ENCODE measurements at places on chromosomes 2 and 18.

DNA sequence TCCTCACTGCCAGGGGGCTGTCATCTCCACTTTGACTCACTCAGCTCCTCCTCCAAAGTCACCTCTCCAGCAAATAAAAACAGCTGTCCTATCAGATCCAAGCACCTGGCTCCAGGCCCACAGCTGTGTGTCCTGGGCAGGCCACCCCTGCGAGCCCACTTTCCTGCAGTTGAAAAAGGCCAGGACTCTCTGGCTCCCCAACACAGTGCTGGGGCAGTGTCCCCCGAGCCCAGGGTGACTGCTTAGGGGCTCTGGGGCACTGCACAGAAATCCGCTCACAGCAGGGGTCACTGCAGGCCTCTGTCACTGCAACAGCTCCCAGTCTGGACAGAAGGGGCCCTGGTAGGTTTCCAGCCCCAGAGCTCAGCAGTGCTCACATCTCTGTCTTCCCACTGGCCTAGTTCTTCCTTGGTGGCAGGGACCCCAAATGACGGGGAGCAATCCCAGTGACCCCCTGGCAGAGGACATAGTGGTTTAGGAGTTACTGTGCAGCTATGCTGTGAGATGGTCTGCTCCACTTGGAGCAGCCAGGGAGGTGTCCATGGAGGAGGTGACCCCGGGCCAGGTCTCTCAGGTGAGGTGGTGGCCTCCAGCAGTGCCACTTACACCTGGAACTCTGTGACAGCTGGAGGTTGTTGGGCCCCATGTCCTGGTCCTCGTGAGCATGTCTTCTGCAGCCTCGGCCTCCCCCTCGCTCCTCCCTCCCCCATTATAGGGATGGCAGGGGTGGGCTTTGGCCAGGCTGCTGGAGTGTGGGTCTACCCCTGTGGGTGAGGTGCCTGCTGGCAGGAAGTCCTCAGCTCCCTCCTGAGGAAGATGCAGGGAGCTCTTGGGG is 35.5 kb downstream of the HS6ST1 start:
- no peak for DNase-seq

GRCh38 chr2:175446201-175446600 is 264.7 kb upstream of the ATP5MC3 start:
- DNase-seq = no peak

- no peak for DNase-seq
Measured at GRCh38 chr2:233428008-233428407, 73.7 kb downstream of the DGKD start.

GRCh38 chr18:47719096-47719780 is 211.2 kb downstream of the SMAD2 start:
- no peak for DNase-seq

DNA sequence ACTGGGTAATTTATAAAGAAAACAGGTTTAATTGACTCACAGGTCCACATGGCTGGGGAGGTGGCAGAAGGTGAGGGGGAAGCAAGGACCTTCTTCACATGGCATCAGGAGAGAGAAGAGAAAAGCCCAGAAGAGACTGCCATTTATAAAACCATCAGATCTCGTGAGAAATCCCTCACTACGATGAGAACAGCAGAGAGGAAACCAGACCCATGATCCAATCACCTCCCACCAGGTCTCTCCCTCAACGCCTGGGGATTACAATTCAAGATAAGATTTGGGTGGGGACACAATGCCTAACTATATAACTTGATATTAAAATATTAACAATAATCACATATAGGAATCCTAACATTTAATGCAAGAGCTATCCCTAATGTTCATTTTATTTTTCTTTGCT is 31.8 kb downstream of the MEMO1 start:
- DNase-seq = no peak

- DNase-seq = peak; percentile 34
Measured at GRCh38 chr2:120541553-120541932, 194.1 kb upstream of the GLI2 start.

- no peak for DNase-seq
Measured at GRCh38 chr2:158610059-158610458, 153.3 kb downstream of the PKP4 start.

GRCh38 chr18:55317324-55317723 is 270.7 kb downstream of the TCF4 start:
- DNase-seq = no peak

GRCh38 chr2:216837740-216838139 is 22.1 kb downstream of the TNP1 start:
- DNase-seq = no peak

GRCh38 chr2:69353360-69353759 is 33.7 kb downstream of the GFPT1 start:
- no peak for DNase-seq

DNA sequence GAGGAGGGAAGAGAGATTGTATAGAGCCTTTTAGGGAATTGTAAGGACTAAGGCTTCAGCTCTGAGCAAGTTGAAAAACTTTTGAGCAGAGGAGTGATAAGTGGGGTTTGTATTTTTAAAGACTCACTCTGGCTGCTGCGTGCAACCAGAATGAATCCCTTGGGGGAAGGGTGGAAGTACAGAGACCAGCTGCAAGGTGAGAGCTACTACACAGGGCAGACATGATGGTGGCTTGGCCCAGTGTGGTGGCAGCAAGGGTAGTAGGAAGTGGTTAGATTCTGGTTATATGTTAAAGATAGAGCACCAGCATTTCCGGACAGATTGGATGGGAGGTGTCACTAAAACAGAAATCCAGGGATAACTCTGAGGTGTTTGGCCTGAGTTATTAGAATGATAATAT is 10.1 kb upstream of the SESTD1 start:
- no peak for DNase-seq

DNA sequence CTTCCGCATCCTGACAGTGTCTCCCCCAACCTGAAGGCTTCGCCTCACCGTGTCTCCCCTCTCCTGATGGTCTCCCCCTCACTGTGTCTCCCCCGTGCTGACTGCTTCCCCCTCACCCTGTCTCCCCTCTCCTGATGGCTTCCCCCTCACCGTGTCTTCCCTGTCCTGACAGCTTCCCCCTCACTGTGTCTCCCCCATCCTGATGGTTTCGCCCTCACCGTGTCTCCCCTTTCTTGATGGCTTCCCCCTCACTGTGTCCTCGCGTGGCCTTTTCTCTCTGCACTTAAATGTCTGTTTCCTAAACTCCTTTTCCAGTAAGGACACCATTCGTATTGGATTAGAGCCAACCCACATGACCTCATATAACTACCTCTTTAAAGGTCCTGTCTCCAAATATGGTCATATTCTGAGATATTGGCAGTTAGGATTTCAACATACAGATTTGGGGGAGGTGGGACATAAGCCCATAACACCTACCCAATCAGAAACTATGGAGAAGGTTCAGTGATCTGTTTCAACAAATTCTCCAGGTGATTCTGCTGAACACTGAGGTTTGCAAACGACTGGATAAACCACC is 47.9 kb upstream of the RAB27B start:
- no peak for DNase-seq

- DNase-seq = no peak
Measured at GRCh38 chr2:46998551-46998950, 82.9 kb upstream of the MCFD2 start.

- DNase-seq = no peak
Measured at GRCh38 chr2:18682681-18683080, 93.3 kb upstream of the NT5C1B start.

GRCh38 chr18:80179857-80180558 is 67.3 kb downstream of the PARD6G start:
- no peak for DNase-seq

- peak; percentile 49 for DNase-seq
Measured at GRCh38 chr18:40414155-40414754, 1540.8 kb upstream of the PIK3C3 start.

GRCh38 chr2:233844064-233844807 is 10.1 kb downstream of the HJURP start:
- DNase-seq = no peak

DNA sequence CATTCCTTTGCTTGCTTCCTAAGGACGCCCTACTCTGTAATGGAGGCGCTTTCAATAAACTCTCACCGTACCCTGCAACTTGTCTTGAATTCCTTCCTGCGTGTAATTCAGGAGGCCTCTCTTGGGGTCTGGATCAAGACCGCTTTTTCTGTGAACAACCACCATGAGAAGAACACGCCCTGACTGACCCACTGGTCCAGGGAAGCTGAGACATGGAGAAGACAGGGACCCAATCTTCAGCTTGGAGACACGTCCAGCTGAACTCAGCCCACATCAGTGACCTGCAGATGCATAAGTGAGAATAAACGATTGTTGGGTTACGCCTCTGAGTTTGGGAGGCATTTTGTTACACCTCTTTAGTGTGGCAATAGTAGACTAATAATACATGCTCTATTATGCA is 7.8 kb upstream of the NARS1 start:
- DNase-seq = no peak

DNA sequence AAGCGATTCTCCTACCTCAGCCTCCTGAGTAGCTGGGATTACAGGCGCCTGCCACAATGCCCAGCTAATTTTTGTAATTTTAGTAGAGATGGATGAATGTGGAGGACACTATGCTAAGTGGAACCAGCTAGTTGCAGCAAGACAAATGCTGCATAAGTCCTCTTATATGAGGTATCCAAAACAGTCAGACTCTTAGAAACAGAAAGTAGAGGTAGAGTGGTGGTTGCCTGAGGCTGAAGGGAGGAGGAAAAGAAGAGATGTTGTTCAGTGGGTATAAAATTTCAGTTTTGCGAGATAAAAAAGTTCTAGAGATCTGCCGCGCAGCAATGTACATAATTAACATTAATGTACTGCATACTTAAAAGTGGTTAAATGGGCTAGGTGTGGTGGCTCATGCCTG is 145.3 kb upstream of the SPRED2 start:
- no peak for DNase-seq

DNA sequence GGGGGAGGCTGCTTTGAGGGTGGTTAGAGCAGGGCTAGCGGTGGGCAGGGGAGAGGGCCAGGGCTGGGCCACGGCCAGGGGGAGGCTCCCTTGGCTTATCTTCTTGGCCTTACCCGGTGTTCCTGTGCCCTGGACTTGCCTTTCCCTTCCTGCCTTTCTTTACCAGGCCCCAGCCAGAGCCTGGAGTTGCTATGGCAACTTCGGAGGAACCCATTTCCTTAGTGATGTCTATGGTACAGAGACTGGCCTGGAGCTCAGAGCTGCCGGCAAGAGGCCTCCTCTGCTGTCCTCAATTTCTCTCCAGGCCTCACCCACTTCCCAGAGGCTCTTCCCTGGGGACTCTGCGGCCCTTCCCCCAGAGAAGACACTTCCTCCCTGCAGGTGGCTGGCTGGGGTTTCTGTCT is 11.5 kb downstream of the SPEG start:
- DNase-seq = peak; percentile 39

DNA sequence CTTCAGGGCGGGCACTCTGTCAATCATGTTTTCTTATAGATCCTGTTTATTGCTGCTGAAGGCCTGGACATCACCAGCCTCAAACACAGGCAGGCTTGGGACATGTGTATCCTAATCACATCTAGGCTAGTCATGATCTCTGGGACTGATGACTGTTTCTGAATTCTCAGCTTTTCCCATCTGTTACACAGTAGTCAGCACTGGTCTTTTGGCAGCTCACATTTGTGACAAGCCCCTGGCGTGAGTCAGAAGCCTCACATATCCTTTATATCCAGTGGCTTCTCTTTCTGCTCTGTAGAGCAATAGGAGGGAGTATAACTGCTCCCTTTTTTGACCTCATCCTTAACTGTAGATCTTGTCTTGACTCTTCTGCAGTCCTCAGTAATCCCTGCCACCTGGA is 4.5 kb downstream of the SEMA4F start:
- peak; percentile 92 for DNase-seq

GRCh38 chr2:99957332-99958133 is 184.9 kb downstream of the AFF3 start:
- DNase-seq = peak; percentile 23

- no peak for DNase-seq
Measured at GRCh38 chr2:213101692-213102460, 49.5 kb downstream of the IKZF2 start.

GRCh38 chr2:173064151-173064805 is 11.4 kb upstream of the MAP3K20 start:
- DNase-seq = no peak

DNA sequence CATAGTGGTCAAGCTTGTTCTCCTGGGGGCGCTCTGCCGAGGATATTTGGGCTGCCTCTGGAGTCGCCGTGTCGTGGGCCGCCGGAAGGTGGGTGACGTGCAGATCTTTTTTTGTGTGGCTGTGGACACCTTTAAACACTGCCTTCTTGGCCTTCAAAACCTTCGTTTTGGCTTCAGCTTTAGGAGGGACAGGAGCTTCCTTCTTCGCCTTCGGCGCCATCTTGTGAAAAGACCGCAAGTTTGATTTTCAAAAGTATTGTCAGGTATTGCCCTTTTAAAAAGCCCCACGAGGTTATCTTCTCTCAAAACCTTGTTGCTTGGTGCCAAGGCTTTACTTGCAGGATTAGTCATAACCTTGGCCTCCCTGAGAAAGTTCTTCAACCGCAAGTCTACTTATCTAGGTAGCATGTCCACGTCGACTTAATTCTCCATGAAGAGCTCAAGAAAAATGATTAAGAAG is 20.8 kb downstream of the LAMA3 start:
- peak; percentile 60 for DNase-seq

DNA sequence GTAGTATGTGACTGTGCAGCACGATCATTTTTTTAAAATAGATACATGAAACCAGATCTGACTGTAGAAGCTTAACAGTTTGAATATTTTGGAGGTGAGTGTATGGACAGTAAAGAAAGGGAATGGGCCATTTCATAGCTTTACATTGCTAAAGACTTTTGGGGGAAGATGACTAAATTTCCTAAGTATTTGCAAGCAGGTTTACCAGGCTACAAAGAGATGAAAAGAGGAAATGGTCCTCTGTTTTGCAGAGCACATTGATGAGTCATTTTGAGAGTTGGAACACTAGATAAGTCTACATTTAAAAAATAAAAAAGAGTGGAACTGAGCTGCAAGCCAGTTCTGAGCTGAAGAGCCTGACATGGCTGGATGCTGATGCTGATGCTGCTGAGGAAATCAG is 115.7 kb upstream of the LRATD1 start:
- peak; percentile 96 for DNase-seq

GRCh38 chr2:230869914-230870543 is 5.3 kb downstream of the ITM2C start:
- DNase-seq = no peak

DNA sequence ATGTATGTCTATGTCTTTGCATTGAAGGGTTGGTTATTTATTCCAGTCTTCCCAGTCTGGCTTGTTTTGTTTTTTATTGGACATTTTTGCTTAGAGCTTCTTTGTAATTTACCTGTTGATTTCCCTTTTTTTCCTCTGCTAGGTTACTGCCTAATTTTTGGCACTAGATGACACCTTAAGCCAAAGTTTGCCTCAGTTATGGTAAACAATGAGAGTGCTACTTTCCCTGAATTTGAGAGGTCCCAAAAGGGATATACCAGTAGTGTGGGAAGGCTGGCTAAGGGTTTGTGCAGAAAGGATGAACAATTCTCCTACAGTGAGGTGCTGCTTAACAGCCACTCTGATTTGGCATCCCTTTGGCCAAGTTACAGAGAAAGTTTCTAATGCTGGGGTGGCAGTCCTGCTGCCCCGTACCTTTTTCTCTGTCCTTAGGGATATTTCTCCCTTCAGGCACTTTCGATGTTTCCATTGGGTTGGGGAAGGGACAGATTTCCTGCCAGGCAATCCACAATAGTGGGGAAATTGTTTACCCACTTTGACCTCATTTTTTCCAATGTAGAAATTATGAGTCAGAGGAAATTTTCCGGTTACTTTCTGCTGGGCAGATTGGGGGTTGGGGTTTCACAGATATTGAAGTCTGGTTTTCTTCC is 354.9 kb downstream of the PTPRM start:
- peak; percentile 82 for DNase-seq

GRCh38 chr18:47983946-47984345 is 53.5 kb upstream of the SMAD2 start:
- no peak for DNase-seq

Data from fibroblast of mammary gland (primary cell).